Hypothalamus (tissue), 51 donors: ENCODE measurements at places on chromosomes 3 and 15.
A peak's percentile ranks its signal among the peaks of the same experiment; 100 is the strongest.

- peak; percentile 34 for DNase-seq
These were observed at the start of gene GRM2 for GRCh38 chr3:51706788-51707731. GRM2 (plus strand) TSS chr3:51707068; CDS start chr3:51708984, 1,916 bp downstream.

DNA sequence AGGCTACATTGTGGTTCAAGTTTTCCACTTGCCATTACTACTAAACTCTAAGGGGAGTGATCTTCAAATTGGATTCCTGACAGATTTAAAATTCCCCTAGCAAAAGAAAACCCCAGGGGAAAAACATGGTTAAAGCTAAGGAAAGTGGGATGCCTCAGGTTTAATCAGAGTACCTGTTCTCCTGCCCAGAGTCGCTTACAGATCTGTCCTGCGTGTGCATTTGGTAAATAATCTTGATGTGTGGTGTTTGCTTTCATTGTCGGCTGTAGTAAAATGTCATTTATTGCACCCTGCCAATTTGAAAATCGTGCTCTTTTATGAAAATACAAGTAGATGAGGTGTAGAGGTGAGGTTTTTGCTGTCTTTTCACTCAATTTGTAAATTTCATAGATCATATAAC, 323.4 kb downstream of the PTPRG start:
- no peak for DNase-seq

GRCh38 chr3:142652826-142653292, 56.7 kb downstream of the PLS1 start:
- DNase-seq: no peak

DNA sequence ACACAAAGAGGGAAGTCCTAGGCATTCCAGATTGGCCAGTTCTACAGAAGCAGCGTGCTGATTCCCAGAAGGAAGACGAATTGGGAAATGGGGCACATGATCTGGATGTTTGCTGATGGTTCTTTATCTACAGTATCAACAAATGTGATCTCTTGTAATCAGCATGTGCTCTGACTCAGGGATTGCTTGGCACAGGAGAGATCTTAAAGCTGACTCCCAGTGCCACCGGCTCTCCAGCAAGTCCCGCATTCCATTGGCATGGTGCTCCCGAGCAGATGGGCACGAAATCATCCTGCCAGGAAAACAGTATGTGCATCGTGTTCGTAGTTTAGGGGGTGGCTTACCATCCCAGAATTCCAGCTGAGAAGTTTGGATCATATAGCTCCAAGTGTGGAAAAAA, 259.9 kb upstream of the NR2F2 start:
- no peak for DNase-seq

DNA sequence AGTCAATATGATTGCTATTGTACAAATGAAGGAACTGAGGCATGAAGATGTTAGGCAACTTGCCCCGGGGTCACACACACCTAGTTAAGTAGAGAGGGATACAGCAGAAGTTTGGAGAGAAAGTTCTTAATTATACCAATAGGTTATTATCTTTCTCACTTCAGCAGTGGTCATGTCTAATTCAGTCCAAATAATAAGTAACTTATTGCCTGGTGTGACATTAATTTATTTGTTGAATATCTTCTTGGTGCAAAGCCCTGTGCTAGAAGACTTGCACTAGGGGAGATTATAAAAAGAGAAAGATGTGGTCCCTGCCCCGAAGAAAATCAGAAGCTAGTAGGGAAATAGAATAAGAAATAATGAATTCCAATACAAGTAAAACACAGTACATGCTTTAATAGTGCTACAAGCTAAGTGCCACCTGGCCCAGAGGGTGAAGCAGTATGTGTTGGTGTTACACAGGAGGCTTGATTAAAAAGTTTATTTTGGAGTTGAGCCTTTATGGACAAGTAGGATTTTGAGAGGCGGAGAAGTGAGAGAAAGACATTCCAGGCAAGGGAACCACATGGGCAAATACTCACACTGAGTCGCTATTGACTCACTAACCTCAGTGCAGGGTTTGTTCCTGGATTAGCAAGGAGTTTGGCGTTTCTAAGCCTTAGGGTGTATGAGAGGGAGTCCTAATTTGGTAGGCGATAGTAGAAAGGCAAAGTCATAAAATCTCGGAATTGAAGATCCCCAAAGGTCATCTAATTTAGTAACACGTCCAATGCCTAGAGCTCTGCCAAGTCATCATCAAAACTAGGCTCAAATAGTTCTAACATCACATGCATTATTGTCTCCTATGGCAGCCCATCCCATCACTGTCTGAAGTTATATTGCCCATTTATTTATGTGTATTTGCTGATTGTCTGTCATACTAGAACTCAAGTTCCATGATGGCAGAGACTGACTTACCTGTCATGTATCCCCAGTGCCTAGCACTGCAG, 19.2 kb upstream of the GSK3B start:
- DNase-seq: no peak

- DNase-seq: no peak
These were observed 1040.7 kb upstream of the CFAP20DC start for GRCh38 chr3:60090548-60090947.
